GM23248 (cell line): ENCODE measurements at places on chromosomes 12 and 14.

GRCh38 chr14:92585981-92586937 is 72.7 kb downstream of the RIN3 start:
- peak; percentile 93 for DNase-seq

DNA sequence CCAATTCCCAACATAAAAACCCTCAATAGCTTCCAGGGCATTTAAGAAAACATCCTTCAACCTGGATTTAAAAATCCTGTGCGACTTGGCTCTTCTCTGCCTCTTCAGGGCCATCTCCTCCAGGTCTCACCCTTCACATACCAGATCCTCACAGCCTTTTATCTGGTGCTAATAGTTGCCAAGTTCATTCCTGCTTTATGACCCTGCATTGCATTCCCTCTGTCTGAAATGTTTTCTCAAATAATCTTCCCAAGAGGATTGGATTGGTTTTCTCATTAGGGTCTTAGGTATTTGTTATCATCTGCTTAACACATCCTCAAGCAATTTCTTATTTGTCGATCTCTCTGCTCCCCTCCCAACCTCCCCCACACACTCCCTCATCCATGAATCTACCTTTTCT is 832.0 kb downstream of the GALC start:
- no peak for DNase-seq

DNA sequence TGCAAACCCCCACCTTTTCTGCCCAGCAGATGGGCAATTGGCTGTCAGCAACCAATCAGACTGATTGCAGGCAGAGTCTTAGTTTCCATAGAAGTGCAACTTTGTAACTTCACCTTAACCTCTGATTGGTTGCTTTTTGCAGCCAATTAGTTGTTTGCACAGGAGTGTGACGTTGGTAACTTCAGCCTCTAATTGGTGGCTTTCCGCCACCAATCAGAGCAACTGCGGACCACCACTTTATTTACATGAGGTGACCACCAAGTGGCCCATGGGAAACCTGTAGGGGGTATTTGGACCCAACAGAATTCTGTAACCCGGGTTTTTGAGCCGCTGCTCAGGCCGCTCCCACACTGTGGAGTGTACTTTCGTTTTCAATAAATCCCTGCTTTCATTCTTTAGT is 32.3 kb downstream of the CDKN1B start:
- DNase-seq, result no peak

GRCh38 chr12:45688183-45688582 is 41.3 kb upstream of the ARID2 start:
- DNase-seq, result no peak

GRCh38 chr14:69500736-69501135 is 16.2 kb downstream of the PLEKHD1 start:
- DNase-seq, result no peak

DNA sequence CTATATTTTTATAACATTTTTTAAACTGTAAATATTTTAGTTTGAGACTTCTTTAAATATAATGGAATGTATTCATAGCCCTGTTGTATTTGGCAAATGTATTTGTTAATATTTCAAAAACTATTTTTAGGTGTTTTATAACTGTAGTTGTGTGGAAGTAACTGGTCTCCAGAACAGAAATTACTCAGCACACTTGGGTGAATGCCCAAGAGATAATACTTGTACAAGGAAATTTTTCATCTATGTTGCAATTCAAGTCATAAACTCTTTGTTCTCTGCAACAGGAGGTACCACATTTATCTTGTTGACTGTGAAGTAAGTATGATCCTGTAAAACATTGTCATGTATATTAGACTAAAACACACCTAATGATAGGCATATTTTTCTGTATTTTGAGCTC is 72.8 kb downstream of the SLCO1B3 start:
- no peak for DNase-seq

- no peak for DNase-seq
These were observed 4.0 kb upstream of the SLC38A2 start for GRCh38 chr12:46376579-46376978.

DNA sequence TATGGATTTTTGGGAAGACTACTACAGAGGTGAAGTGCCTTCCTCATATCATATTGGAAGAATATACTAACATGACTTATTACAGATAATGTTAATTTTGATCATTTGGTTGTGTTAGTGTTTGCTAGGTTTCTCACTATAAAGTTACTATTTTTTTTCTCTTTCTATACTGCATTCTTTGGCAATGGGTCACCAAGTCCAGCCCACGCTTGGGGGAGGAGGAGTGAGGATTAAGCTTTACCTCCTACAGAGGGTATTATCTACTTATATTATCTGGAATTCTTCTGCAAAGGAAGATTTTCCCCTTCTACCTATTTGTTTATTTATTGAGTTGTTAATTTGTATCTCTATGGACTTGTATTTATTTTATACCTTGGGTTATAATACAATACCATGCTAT is 31.5 kb downstream of the SCN8A start:
- DNase-seq, result peak; percentile 80

GRCh38 chr14:89866458-89866857 is 88.1 kb downstream of the EFCAB11 start:
- no peak for DNase-seq

DNA sequence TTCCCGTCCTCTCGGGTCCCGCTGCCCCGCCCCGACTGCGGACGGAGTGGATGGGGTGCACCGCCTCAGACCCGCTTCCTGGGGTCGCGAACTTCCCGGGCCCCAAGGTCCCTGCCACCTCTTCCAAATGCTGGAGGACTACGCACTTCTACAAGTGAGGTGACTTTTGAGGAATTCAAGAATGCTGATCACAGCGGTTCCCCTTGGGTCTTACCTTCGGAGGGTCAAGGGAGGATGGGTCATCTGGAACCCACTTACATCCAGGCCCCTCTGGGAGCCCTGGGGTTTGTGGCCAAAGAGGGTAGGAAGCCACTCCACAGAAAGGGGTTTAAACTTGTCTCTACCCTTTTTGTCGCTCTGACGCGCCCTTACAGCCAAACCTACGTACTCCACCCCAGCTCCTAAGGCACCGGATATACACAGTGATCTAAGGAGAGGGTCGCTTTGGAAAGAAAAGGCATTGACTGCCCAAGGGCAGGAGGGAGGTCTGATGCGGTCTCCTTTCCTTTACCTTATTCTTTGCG is 532 bp upstream of the PRKD1 start:
- peak; percentile 16 for DNase-seq

GRCh38 chr12:127984386-127985055 is 282.4 kb upstream of the TMEM132C start:
- peak; percentile 10 for DNase-seq

GRCh38 chr12:82682326-82682725 is 4.4 kb upstream of the TMTC2 start:
- DNase-seq, result peak; percentile 9

GRCh38 chr14:100988411-100988900 is 84.9 kb upstream of the RTL1 start:
- peak; percentile 45 for DNase-seq

- no peak for DNase-seq
These were observed 18.1 kb downstream of the JAG2 start for GRCh38 chr14:105150368-105151083.

DNA sequence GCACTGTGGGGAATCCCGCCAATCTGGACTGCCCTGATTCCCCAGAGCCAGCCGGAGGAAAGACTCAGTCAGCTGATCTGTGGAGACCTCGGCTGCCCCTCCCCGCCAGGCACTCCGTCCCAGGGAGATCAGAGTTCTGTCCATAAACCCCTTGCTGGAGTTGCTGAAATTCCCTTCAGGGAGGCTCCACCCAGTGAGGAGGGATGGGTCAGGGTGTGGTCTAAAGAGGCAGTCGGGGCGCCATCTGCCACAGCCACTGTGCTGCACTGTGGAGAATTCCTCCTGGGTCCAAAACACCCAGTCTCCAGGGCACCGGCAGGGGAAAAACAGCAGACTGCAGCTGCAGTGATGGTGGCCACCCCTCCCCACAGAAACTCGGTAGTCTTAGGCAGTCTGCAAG is 1922.3 kb upstream of the FLRT2 start:
- DNase-seq, result no peak

DNA sequence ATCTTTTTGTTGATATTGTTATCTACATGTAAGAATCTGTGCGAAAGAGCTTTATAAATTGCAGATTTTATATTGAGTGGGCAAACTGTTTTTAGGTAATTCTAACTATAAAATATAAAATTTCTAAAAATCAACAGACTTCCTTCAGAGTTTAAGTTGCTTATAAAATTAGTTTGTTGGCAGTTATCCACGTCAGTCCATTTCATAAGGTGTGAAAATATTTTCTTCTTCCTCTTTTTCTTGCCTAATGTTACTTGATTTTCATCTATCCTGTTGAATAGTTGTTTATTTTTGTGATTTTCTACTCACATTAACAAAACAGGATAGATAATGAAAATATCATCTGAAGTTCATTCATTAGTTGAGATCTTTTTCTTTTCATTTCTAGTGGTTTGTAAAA is 58.0 kb downstream of the RASSF8 start:
- DNase-seq, result no peak

DNA sequence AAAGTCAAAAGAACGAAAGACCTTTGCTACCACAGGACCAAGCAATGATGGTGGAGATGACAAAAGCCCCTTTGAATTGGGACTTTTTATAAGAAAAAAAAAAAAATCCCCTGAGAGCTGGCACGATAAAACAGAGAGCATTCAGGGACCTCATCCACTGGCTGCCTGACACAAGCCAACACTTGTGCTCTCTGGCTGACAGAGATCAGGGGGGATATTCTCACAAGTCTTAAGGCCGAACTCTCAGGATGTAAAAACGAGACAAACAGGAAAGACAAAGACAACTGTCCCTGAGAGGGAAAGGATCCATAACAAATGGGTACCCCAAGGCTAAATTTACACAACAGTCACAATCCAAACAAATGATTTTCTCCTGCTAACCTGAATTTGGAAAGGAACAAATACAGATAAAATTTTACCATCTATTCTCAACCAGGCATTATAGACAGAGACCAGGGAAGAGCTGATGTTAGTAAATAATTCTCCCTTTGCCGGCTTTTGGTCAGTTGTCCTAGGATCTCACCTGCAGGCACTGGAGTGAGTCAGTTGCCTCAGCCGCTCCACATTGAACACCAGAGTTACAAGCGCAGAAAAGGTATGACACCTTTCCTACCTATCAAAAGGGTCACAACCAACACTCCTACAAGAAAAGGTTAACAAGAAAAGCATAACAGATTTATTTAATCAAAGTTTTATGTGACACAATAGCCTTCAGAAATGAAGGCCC is 37.9 kb upstream of the GARIN6 start:
- no peak for DNase-seq

DNA sequence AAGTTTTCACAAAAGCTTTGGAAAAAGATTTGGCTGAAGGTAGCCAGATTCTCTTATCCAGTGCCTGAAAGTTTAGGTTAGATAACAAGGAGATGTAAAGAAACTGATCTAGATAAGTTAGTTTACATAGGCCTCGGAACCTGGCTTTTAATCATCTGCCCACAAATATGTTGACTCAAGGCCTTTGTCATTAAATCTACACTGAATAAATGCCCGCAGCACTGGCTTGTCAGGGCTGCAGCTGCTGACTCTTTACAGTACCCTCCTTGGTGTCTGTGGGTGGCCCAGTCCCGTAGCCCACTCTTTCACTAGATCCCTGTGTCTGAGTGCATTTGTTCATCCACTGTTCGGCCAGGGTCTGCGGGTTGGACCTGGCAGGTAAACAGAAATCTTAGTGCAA is 58.0 kb downstream of the TMEM116 start:
- no peak for DNase-seq

DNA sequence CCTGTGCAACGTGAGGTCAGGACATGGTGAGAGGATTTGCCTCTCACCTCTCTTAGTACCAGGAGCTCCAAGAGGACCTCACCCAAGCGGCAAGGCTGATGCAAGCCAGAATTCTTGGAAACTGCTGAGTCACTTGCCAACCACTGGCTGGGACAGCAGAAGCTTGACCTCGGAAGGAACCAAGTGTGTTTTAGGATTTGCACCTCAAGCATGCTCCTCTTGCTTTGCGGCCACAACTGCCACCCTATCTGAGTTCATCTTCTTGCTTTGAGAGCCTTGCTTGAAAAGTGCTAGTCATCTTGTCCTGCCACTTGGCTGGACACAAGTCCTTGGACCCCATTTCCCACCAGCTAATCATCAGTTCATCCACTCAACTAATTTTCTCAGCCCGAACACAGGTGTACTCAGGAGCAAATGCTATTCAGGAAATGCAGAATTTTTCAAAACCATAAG is 195.8 kb downstream of the SLC25A21 start:
- DNase-seq, result peak; percentile 75

DNA sequence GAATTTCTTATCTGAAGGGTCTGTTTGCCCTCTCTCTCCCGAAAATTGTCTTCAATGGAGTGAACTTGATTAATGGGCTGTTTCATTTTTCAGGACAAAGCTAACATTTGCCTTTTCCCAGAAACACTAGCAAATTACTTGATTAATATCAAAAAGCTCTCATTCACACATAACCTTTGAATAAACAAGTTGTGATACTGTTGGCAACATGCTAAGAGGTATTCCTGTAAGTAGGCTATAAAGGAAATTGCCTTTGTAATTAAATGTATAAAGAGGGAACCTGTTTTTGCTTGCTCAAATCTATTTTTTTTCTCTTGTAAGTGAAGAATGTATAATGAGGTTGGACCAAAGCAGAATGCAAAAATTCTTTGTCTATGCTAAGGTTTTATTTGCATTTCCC is 457.2 kb downstream of the TMTC2 start:
- no peak for DNase-seq

- peak; percentile 47 for DNase-seq
These were observed 22.0 kb downstream of the CFL2 start for GRCh38 chr14:34692348-34692747.

DNA sequence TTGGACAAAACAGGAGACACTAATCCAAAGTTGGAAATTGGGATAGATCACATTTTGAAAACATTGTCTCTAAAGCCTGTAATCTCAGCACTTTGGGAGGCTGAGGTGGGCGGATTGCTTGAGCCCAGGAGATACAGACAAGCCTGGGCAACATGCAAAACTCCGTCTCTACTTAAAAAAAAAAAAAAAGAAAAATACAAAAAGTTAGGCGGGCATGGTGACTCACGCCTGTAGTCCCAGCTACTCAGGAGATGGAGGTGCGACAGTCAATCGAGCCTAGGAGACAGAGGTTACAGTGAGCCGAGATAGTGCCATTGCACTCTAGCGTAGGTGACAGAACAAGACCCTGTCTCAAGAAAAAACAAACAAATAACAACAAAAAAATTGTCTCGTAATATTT is 152.1 kb downstream of the MGAT4C start:
- no peak for DNase-seq

GRCh38 chr12:25583545-25583944 is 30.5 kb upstream of the LMNTD1 start:
- no peak for DNase-seq

DNA sequence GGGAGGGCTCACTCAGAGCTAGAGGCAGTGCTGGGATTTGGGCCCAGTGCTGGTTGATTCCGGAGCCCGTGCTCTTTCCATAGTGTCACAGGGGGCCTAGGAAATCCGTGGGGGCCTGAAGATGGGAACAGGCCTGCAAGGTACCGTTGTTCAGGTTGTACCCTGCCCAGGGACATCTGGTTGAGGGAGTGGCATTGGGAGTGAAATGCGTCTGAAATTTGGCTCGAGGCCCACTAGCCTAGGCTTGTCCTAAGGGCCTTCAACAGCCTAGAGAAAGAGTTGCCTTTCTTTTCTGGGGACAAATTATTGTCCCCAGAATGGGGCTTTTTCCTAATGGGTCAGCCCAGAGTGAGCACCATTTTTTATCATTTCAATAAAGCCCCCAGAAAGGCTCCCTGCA is 26.4 kb upstream of the FAM222A start:
- no peak for DNase-seq

- DNase-seq, result peak; percentile 29
These were observed 1.8 kb downstream of the RASSF9 start for GRCh38 chr12:85834378-85834777.
